ENCODE measurements at places on chromosomes 16 and 17.

DNA sequence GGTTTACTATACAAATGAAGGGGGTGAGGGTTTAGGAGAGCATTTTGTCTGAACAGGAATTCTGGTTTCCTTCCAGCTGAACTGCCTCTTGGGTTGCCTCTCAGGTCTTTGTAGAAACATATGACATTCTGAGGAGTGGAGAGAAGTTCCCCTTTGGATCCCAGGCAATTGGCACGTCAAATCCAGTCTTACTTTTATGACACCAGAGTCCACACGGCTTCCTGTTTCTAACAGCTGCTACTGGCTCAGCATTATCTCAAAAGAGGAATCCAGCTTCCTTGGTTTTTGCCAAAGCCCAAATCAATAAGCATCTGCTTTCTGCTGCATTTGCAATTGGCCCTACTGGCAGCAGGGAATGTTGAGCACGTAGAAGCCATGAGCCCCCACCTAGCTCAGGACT lies 97.6 kb upstream of the FAM20A start:
- no peak for DNase-seq

- DNase-seq, result no peak
Measured at GRCh38 chr16:11051879-11052808, 107.8 kb downstream of the CLEC16A start.

DNA sequence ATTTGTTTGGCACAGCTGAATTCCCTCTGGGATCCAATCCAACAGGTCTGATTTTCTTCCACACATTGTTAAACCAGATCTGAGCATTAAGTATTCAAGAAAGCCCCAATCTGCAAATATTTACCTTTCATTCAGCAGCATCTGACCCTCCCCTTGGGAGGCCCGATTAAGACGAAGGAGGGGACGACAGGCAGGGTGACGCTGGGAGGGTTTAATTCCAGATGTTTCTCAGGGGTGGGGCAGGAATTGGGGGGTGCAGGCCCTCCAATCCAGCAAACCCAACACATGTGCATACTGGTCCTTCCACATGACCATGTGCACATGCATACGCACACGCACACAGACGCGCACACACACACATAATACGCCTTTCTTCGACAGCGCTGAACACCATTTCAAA lies 240.5 kb downstream of the GSG1L start:
- DNase-seq, result no peak

- no peak for DNase-seq
Measured at GRCh38 chr17:57071991-57072944, 12.8 kb upstream of the AKAP1 start.

DNA sequence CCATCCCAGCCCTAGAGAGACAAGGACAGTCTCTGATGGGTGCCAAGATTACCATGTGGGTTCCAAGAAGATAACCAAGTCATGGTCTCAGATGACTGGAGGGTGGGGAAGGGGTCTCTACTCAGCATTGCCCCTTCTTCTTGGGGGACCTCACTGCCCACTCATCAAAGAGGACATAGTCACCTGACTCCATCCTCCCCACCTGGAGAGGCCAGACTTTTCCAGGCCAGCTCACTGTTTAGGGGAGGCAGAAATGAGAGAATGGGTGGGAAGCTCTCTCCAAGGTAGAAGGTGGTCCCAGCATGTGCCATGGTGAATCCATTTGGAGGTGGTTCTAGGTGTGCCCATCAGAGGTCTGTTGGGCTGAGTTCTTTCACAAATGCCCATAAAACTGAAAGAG lies 20.7 kb upstream of the IL21R start:
- DNase-seq, result no peak

DNA sequence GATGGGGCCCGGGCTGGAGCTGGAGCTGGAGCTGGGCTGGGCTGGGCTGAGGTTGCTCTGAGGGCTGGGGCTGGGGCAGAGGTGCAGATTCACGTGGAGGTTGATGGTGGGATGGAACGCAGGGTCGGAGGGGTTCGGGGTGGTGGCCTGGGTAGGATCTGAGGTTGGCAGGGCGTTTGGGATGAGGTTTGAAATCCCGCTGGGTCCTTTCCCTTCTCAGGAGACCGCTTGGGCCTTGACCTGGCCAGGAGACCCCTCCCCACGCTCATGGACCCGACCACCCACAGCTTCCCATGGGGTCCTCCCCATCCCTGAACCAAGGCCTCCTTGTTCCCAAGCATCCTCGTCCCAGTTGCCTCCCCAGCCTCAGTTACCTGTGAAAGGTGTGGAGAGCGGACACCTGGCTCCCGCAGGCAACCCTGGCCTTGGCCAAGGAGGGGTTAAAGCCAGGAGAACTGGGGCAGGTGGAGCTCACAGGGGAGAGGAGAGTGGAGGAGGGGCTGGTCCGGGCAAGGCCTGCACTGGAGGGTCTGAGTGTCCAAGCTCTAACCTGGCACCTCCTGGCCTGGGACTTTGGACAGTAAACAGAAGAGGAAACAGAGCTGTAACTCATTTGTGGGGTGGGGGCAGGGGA lies at the start of gene ASGR2:
Gene ASGR2, minus strand, starts transcription at position 582 of the 634 bp plus-strand sequence. CDS start 582 bp downstream, outside the sequence.
- no peak for DNase-seq

DNA sequence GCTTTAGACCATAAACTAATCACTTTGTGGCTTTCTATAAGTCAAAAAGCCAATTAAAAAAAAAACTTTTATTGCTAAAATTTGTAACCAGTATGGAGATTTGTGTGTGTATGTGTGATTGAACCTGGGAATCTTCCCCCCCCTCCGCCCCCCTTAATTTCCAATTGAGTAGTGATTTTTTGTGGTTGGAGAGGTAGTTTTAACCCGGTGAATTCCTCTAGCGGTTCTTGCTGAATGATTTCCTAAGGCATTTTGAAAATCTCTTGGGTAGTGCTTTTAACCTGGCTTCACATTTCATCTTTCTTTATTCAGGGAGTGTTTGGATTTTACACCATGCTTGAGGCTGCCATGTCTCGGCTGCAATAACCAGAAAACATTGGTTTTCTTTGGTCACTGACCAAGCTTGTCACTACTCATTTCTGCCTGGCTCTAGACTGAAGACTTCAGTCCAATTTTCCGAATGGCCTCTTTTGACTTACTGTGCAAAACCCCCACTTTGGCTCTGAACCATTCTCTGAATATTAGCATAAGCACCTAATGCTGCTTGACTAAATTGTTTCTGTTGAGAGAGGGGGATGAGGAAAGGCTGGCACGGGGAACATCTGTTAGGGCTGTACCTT lies 35.6 kb downstream of the PRKCA start:
- no peak for DNase-seq

GRCh38 chr17:49508866-49509587 lies 13.9 kb downstream of the NGFR start:
- no peak for DNase-seq

GRCh38 chr16:23348579-23349469 lies 46.7 kb downstream of the SCNN1B start:
- DNase-seq, result no peak

- DNase-seq, result no peak
Measured at GRCh38 chr16:79210607-79211006, 389.9 kb downstream of the MAF start.

DNA sequence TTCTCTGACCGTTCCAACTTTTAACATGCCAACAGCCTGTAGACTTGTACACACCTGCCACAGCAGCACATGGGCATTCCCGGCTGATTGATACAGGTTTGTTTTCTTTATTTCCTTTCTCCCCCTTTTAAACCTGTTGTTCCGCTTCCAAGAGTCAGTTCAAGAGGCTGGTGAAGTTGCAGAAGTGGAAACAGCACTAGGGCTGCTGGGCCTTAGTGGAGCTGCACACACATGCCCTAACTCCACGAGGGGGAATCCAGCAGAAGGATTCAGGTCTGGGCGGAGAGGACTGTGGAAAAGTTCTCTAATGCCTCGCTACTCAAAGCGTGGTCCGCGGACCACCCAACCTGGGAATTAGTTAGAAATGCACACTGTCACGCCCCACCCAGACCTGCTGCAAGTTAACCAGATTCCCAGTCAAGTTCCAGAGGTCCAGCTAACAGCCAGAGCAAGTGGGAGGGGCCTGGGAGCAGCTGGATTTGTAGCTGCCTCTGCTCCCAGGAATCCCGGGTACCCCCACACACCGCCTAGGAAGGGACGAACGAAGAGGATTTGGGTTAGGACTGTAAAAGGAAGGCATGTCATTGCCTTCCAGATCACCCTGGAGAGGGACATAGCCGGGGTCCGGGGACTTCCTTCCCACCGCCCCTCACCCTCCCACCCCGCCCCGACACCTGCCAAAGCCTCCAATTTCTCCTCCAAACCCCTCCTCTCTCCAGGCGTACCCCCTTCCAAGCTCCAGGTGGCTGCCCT lies 542 bp downstream of the SLC39A11 start:
- DNase-seq, result no peak

DNA sequence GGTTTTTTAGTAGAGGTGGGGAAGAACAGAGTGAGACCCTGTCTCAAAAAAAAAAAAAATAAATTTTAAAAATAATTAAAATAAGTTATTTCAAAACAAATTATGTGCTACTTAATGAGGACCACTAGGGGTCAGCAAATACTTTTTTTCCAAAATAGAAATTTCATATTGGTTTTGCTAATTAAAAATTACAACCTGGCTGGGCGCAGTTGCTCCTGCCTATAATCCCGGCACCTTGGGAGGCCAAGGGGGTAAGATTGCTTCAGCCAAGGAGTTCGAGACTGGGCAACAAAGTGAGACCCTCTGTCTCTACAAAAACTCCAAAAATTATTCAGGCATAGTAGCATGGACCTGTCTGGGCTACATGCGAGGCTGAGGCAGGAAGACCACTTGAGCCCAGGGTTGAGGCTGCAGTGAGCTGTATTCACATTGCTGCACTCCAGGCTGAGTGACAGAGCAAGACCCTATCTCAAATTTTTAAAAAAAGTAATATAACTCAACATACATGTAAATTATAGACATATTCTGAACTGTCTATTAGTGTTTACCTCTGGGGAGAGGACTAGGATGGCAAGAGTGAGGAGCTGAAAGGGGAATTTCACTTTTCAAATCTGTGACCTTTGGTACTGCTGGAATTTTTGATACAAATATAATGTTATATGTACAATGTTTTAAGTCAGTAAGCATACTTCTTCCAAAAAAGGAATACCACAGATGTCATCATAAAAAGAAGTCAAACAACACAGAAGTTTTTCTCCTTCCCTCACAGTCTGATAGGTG lies 8.1 kb downstream of the MEIOB start:
- DNase-seq, result no peak

GRCh38 chr16:17359788-17360390 lies 110.9 kb downstream of the XYLT1 start:
- no peak for DNase-seq

GRCh38 chr17:51486091-51486490 lies 225.7 kb downstream of the UTP18 start:
- DNase-seq, result no peak

DNA sequence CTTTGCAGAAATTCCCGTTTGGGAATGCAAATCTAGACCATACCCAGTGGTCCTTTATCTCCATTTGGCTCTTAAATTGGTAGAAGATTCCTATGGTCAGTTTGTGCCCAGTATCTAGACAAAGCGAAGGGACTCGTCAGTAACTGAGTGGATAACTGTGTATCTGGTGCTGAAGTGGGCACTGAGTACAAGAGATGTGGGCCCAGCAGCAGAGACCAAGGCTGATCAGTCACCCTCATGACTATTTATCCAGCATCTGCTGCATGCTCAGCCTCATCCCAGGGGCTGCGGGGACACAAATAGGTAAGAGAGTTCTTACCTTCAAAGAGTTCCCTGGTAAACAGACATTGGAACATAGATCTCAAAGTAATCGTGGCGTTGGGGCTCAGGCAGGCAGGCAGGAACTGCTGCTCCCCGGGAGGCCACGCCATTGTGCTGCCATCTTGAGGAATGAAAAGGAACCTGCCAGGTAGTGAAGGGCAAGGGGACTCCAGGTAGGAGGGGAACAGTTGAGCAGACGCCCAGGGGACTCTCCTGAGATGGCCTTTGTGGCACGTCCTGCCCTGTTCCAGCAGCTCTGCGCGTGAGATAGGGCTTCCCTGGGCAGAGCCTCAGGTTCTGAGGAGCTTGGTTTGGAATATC lies 10.3 kb downstream of the NT5M start:
- DNase-seq, result peak; percentile 11

DNA sequence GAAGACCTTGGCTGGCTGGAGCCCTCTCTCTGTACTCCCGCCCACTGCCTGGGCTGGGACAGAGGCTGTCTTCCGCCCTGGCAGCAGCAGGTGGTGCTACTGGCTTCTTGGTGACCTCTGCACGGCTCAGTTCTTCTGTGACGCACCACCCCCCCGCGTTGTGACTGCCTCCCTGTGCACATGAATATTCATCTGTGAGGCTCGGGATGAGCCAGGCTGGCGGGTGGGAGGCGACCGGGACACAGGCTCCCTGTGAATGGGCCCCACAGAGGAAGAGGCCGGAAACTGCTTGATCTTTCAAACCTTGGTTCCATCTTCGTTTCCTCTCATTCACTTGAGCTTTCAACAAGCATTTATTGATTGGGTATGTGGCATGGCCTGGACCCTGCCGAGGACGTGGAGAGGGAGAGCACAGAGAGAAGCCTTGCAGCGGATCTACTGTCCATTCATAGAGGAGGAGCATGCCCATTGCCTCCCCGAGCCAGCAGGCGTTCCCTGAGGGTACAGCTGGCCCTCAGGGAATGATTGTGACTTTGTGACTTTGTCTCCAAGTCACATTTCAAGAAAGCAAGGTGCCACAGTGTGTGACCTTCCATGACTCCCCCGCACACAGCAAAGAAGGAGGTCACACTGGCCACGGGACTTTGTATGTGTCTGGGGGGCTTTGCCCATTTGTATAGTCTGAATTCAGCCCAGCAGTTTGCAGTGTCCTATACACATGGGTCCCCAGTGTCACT lies 45.0 kb downstream of the B9D1 start:
- DNase-seq, result no peak

DNA sequence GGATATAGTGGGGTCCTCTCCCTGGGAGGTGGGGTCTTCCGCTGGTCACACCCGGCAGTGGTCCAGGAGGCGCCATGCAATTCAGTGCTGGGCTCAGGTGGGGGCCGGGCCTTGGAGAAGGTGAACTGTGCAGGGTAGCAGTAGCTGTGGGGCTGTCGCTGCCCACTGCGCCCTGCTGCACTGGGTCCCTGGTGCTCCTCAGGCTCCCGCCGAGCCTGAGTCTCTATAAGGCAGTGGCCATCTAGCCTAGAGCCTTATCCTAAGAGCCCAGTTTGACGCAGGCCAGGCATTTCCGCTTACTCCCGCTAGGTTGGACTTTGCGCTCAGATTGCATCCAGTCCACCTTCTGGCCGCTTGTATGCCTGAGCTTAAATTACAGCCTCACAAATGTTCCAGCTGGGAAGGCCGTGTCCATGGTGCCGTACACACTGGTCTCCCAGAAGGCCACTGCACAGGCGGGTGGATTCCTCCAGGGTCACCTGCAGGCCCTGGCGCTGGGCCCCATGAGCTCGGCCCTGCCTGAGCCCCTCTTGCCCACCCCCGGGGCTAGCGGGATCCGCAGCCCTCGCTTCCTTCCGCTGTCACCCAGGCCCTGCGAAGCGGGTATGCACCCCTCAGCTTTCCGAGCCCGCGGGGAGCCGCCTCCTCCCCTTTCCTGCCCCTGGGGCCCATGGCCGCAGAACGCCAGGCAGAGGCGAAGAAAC lies 1762.2 kb downstream of the TP53TG3F start:
- DNase-seq, result no peak

DNA sequence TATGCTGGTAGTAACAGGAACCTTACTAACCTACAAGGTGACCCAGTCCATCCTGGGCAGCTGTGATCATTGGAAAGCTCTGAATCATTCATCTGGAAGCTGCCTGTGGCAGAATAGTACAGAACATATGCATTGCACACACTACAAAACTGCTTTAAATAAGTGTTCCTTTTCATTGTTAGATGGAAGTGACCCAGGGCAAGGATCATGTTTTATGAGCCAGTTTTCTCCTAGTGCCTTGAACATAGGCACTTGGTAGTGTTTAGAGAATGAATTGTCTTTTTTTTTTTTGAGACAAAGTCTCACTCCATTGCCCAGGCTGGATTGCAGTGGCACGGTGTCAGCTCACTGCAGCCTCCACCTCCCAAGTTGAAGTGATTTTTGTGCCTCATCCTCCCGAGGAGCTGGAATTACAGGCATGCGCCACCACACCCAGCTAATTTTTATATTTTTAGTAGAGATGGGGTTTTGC lies 55.4 kb downstream of the TENT4B start:
- no peak for DNase-seq
